Stimulated activated CD8-positive, alpha-beta memory T cell treated with anti-CD3 and anti-CD28 coated beads, Interleukin-7, amount 100 ng/mL, for 24 hours (primary cell): ENCODE measurements at places on chromosomes 4 and X.

- DNase-seq: no peak
These were observed 8.1 kb upstream of the STPG2 start for GRCh38 chr4:98151145-98151924.

DNA sequence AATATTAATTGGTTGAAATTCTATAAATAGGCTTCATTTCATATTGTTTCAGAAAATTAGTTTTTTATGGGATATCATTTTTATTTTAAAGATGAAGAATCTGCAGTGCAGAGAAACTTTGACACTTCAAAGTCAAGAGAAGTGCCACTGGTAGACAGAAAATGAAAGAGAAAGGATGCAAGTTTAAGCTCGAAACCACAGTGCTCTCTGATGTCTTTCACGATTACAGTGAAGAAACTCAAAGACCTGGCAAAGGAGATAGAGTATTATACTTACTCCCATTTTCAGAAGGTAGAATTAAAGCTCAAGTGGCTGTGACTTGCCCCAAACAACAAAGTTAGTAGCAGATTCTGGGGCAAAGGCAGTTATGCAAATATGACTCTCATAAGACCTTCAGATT is 745.4 kb downstream of the TECRL start:
- no peak for DNase-seq

- DNase-seq: no peak
These were observed 193.8 kb downstream of the BCOR start for GRCh38 chrX:39903937-39904336.

GRCh38 chrX:50497114-50497513 is 26.5 kb upstream of the DGKK start:
- no peak for DNase-seq

DNA sequence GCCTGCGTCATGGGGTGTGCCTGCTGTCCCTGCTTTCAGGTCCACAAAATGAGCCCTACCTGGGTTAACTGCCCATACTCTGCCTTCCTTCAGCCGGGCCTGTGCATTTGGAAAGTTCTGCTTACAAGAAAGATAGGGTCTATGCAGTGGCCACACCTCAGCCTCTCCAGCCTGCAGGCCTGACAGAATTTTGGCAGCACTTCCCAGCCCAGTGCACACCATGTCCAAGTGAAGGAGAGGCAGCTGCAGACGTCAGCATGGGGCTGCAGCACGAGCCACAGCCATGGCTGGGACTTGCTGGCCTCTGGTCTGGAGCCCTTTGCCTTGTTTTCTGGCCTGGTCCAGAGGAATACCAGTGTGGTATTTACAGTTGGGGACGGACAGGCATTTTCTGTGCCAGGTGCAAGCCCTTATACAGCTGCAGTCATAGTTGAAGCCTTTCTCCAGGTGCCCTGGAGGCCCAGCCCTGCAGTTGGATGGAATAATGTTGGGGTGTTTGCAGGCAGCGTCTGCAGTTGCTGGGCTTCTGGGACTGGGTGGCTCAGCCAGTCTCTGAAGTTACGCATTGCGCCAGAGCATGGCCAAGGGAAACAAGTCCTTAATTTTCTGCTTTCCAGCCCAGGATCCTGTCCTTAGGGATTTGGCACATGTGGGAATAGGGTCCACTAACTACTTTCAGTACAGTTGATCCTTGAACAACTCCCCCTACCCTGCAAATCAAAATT is 26.2 kb downstream of the JADE1 start:
- no peak for DNase-seq

- no peak for DNase-seq
These were observed 2.4 kb upstream of the CFAP299 start for GRCh38 chr4:80333121-80333520.

GRCh38 chr4:145804116-145804515 is 124.2 kb downstream of the C4orf51 start:
- DNase-seq: no peak

DNA sequence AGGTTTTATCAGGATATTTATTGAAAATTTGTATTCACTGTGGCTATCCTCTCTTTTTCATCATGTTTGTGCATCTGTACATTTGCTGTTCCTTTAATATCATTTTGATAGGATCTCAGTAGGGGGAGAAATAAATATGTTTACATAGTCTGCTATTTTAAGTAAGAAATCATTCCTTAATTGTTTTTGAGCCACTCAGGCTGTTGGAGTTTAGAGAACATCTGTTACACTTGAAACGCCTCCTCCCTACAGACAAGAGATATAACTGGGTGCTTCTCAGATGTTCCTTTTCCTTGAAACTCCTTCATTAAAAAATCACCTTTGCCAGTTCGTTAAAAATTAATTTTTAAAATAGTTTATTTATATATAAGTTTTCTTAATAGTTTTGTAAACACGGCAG is 59.4 kb downstream of the QRFPR start:
- no peak for DNase-seq

DNA sequence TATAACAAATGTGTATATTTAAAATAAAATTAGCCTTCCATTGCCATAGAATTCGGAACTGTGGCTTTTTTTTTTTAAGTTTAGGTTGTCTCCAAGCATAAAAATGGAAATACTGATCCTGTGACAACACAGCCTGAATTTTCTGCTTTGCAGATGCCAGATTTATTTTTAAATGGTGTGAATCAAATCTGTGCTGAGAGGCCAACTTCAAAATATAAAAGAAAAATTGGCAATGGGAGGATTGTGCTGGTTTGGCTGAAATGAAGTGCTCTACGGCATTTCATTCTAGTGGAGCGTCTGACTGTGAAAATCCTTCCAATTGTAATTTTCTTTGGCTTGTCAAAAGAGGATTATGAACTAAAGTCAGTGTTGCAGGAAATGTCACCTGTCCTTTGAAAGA is 580.3 kb upstream of the ZFP42 start:
- no peak for DNase-seq

DNA sequence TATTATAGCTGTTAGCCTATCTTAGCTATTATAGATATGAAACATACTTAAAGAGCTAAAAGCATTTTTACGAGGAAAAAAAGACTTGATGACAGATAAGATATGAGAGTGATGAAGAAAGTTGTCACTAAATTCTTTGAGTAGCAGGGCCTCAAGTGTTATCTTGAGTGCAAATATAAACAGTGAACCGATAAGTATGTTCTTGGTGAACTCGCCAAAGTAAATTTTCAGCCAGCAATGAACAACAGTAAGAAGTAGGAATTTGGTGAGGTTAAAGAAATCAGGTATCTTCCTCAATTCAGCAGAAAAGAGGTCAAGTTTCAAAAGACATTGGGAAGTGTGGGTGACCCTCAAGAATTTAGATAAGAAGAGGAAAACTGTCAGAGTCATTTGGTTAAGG is 471.8 kb upstream of the FTHL17 start:
- no peak for DNase-seq

GRCh38 chr4:88911246-88912212 is 145.5 kb downstream of the FAM13A start:
- DNase-seq: no peak

GRCh38 chrX:44705817-44706551 is 137.8 kb upstream of the DUSP21 start:
- DNase-seq: no peak

GRCh38 chr4:123750044-123750443 is 353.4 kb downstream of the SPRY1 start:
- no peak for DNase-seq

GRCh38 chrX:47956016-47956415 is 47.8 kb downstream of the ZNF182 start:
- no peak for DNase-seq

- DNase-seq: no peak
These were observed 2.8 kb downstream of the NKX6-1 start for GRCh38 chr4:84496331-84496705.

DNA sequence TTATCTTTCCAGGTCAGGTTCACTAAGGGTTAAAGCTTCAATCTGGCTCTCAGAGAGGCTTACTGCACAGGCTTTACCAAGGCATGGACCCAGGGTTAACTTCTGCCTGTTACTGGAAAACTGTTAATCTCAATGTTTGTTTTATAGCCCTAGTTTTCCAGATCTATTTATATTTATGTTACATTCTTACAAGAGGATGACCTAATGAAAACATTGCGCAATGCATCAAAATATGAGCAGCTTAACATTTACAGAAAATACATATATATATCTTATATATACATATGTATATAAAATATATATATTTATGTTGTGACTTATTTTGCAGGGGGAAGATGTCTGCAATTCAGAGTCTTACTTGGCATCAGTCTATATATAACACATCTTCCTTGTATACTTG is 112.3 kb downstream of the PCDH19 start:
- DNase-seq: no peak

DNA sequence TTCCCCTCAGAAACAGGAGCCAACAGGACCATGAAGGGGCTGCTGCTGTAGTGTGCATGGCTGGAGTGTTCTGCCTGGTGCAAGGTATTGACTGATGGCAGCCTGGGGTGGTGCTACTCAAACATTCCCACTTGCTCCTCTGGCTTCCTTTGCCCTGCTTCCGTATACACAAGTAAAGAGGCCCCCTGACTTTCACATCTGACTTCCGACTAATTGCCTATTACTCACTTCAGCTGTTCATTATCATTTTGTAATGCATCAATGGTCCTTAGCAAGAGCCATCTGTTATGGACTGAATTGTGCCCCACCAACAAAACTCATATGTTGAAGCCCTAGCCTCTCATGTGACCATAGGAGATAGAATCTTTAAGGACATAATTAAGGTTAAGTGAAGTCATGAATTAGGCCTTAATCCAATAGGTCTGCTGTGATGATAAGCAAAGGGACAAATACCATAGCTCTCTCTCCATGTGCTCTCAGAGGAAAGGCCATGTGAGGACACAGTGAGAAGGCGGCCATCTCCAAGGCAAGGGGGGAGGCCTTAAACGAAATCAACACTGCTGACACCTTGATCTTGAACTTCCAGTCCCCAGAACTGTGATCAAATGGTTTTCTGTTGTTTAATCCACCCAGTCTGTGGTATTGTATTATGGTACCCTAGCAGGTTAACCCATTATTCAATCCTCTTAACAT is 122.5 kb upstream of the CLNK start:
- DNase-seq: no peak

- no peak for DNase-seq
These were observed 19.1 kb upstream of the S100P start for GRCh38 chr4:6674500-6675149.

- no peak for DNase-seq
These were observed 192.0 kb downstream of the SMIM20 start for GRCh38 chr4:26105815-26106699.

- no peak for DNase-seq
These were observed 174.9 kb upstream of the TECRL start for GRCh38 chr4:64584125-64584524.

DNA sequence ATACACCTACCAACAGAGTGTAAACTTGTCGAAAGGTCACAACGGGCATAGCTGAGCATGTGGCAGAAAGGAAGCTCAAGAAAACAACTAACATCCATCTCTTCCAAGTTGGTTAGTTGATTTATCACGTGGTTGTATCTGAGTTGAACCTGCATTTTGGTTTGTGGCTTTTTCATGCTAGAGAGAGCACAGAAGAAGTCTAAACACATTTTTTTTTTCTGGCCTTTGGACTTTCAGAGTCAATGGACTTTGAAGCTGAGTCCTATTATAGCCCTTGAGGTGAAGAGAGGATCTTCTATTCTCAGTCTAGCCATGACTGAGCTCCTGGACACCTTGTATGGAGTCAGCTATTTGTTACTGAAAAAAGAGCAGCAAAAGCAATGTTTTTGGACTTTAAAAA is 150.6 kb upstream of the TRPC5 start:
- DNase-seq: no peak
